ENCODE measurements at places on chromosomes 6 and 20. TPM values are rescaled to one million over a fixed set of nuclear protein-coding genes. Genes with fewer than 3 reads are reported as not detected.

Gene GSTA1
- total RNA-seq: 2.7 TPM

DNA sequence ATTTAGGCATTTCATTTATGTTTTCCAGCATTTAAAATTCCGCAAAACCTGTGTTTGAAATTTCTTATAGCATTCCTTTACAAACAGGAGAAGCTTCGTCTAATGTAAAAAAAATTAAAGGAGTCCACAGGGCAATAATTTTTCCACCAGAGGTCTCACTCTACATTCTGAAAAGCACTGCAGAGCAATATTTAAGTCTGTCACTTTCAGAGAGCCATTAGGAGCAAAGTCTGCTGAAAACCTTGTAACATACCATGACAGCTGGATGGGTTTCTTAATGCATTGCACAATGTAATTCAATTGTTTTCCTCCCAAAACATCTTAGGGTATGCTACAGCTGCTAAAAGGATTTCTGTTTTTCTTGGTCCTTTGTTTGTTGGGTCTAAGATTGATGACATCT, 18.0 kb downstream of the BAG2 start:
- DNase-seq: no peak

- DNase-seq: no peak
Observed at GRCh38 chr20:24340933-24341332, 128.5 kb upstream of the SYNDIG1 start.

DNA sequence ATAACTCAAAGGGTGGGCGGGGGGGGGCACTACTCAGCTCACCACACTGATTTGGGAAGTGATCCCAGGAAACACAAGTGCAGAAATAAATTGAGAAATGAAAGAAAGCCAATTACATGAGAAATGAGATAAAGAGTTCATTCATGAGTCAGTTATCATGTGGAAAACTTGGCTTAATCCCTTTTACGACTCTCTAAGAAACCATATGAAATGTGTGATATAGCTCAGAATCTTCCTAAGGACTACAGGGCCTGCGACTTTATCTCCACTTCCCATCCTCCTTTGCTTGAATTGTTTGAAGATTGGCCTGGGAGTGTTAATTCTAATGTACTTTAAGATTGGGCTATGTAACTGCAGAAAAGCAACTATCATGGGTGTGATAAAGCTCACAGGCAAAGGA, 3.6 kb upstream of the BTN2A2 start:
- DNase-seq: no peak

DNA sequence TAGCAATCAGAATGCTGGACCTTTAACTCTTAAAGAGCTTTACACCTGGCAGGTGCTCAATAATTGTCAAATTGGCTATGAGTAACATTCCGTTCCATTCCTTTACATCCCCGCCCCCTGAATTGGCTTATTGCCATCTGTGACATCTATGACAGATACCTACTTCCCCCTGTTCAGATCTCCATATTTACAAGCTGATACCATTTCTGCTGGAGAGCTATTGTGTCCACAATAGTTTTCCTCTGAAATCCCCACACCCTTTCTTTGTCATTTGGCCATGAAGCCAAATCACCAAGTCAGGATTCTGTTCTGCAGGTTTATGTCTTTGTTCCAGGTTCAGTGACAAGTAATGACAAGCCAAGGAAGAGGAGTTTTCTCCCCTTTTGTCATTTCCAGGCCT, 3.2 kb downstream of the CDH26 start:
- no peak for DNase-seq

- DNase-seq: no peak
Observed at GRCh38 chr6:81235512-81235911, 517.0 kb downstream of the TENT5A start.

- DNase-seq: no peak
Observed at GRCh38 chr6:40723967-40724366, 136.8 kb upstream of the LRFN2 start.

Gene POU5F1
- 687 TPM for total RNA-seq

- DNase-seq: peak; percentile 98
Observed at GRCh38 chr6:34235307-34236130, 1.2 kb upstream of the HMGA1 start.

GRCh38 chr20:51368461-51369211, 173.9 kb downstream of the NFATC2 start:
- DNase-seq: no peak

Gene RSPO3
- not detected for total RNA-seq

Gene MCCD1
- total RNA-seq: not detected

DNA sequence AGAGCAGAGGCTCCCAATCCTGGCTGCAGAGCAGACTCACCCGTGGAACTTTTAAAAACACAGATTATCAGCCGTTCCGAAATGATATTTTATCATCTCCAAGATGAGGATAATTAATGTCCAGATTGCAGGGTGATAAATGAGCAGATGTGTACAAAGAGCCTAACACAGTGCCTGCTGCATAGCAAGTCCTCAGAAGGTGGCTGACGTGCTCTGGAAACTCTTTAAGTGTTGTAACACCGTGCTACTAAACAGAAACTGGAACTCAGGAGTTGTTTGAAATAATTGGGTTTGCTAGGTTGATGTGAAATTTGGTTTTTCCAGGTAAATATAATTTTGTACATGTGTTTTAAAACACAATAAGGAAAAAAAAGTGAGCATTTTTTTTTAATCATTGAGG, 118.0 kb downstream of the ARMC2 start:
- DNase-seq: no peak

DNA sequence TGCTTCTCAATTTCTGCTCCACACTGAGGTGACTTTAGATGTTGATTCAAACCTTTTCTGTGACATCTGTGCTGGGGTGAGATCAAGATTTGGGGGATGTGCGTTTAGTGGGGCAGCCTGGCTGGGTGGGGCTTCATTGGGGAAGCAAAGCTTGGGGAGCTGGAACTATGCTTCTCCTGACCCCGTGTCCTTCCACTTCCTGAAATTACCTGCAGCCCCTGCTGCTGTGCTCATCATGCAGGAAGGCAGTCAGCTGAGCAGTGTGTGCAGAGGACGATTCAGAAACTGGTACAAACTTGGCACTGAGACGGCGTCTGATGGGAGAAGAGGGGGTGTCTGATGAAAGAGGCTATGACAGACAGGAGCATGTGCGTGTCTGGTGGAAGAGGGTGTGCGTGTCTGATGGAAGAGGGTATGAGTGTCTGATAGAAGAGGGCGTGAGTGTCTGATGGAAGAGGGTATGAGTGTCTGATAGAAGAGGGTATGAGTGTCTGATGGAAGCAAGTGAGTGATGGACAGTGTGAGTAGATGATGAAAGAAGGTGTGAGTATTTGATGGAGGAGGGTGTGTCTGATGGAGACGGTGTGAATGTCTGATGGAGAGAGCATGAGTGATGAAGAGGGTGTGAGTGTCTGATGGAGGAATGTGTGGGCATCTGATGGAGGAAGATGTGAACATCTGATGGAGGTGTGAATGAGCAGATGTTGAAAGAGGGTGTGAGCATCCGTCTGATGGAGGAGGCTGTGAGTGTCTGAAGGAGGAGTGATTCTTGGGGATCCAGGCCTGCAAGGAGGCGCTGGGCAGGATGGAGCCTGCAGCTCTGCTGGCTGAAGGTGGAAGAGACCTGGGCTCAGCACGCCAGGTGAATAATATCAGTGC, 103.4 kb downstream of the SYCP2 start:
- DNase-seq: no peak

Gene HLA-DMA
- total RNA-seq: 6.1 TPM

Gene GUCA1A
- 4.1 TPM for total RNA-seq

DNA sequence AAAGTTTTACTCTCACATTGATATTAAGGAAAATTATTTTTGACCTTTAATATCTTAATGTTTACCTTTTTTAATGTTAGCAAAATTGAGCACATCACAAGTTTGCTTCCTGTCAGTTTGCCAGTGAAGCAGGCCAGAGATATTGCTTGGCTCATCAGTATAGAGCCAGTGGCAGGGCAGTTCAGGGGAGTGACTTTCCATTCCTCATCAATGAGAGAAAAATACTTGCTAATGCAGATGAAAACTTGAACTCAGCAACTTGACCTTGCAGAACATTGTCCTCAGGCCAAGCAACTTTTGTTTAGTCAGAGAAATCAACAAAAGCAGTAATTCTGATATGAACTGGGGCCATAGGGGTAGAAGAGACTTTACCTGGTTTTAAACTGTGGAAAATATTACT, 6.9 kb downstream of the TAB2 start:
- DNase-seq: no peak

DNA sequence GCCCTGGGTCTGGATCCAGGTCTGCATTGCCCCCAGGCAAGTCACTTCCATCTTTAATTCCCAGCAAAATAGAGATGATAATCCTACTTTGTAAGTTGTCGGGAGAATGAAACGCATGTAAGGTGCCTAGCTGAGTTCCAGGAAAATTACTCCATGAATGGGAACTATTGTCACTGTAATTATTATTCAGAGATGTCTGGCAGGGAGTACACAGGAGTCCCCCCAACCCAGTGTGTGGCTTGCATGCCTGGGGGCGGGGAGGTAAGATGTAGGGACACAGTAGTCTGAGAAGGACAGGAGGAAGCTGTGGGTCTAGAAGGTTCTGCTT, 85.4 kb downstream of the CD40 start:
- no peak for DNase-seq

- no peak for DNase-seq
Observed at GRCh38 chr6:155090166-155090565, 95.1 kb downstream of the TIAM2 start.

- peak; percentile 29 for DNase-seq
Observed at GRCh38 chr6:85469276-85470022, 19.6 kb downstream of the NT5E start.

Gene RIMS1
- total RNA-seq: 1.1 TPM

Gene ACSS2
- 17.0 TPM for total RNA-seq

GRCh38 chr6:71080826-71081225, 124.0 kb upstream of the B3GAT2 start:
- no peak for DNase-seq

DNA sequence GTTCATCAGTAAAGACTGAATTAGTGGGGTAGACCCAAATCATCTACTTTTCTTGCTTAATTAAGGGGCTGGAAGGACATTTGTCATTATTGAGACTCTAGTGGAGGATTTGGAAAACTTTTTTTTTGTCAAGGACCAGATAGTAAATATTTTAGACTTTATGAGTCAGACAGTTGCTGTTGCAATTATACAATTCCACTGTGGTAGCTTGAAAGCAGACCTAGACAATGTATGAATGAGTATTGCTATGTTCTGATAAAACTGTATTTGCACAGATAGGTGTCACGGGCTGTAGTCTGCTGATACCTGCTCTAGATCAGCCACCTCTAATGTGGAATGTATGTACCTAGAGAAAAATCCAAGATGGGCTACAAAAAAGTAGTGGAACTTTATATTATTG, 175.0 kb downstream of the CARMIL1 start:
- no peak for DNase-seq

Gene TRIM15
- total RNA-seq: not detected

GRCh38 chr6:90249034-90249433, 47.6 kb downstream of the BACH2 start:
- DNase-seq: no peak

Gene DOK5
- total RNA-seq: 6.3 TPM

Measured in endodermal cell (in vitro differentiated cells).